ENCODE measurements at places on chromosomes 6 and 20.
A peak's percentile ranks its signal among the peaks of the same experiment; 100 is the strongest.

- no peak for DNase-seq
These were observed 2.4 kb downstream of the SIGLEC1 start for GRCh38 chr20:3710011-3710466.

- no peak for DNase-seq
These were observed 98.1 kb upstream of the TOP1 start for GRCh38 chr20:40930561-40930960.

- no peak for DNase-seq
These were observed 195.2 kb downstream of the COL19A1 start for GRCh38 chr6:70061546-70061945.

GRCh38 chr20:38751360-38751976 is 3.2 kb downstream of the ACTR5 start:
- DNase-seq, result peak; percentile 54

GRCh38 chr6:30719791-30720737 is at the start of gene TUBB:
TSS of gene TUBB (plus strand) at chr6:30720352. CDS start at chr6:30720507, 155 bp downstream.
- peak; percentile 96 for DNase-seq

- DNase-seq, result no peak
These were observed 69.3 kb downstream of the IBTK start for GRCh38 chr6:82178077-82178758.

DNA sequence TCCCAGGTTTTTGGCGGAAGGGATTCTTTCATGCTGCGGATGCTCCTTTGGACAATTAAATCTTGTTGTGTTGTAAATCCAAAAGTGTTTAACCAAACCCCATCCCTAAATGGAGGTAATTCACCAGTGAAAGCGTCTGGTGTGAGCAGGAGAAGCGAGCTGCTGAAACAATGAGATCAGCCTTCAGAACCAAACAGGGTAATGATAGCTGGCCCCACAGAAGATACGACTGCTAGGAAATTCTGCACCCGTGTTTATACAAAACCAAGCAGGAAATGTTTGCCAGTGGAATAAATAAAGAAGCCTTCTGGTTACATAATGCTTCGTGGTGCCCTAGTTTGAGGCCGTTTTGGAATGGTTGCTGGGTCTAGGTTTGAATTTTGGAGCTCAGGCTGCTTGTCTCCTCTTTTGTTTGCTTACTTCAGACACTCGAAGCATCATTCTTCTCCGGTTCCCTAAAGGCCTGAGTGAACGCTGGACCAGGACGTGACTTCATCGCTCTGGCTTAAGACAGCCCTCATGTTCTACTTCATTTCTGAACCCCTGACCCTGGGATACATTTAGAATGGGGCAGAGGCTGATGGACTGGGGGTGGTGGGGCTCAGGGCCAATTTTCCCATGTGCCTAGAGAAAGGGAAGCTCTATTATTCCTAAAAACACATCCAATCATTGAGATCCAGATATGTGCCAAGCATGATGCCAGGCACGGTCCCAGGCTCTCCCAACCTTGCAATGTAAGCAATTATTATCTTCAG is 61.6 kb upstream of the JAG1 start:
- no peak for DNase-seq

DNA sequence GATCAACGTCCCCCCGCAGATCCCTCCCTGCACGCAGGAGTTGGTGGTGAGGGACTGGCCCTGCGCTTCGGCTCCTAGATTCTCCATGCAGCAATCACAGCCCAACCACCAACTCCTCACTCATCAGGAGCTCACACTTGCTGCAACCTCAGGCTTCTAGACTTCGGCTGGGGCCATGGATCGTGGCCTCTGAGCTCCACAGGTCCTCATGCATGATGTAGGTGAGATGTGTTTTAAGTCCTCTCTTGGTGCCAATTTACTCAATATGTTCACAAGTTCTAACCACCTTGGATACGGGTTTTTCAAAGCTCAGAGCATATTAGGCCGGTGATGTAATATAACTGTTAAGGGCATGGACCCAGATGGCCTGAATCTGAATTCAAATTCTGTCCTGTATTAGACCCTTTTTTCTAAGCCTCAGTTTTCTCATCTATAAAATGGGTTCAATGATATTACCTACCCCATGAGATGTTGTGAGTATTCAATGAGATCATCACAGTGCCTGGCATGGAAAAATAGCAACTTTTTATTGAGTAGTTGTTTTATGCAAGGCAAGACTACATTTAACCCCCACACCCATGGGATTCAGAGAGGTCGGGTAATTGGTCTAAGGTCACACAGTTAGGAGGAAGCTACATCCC is 31.0 kb downstream of the SUN5 start:
- DNase-seq, result no peak

- no peak for DNase-seq
These were observed 84.7 kb downstream of the PREX1 start for GRCh38 chr20:48742912-48743680.

DNA sequence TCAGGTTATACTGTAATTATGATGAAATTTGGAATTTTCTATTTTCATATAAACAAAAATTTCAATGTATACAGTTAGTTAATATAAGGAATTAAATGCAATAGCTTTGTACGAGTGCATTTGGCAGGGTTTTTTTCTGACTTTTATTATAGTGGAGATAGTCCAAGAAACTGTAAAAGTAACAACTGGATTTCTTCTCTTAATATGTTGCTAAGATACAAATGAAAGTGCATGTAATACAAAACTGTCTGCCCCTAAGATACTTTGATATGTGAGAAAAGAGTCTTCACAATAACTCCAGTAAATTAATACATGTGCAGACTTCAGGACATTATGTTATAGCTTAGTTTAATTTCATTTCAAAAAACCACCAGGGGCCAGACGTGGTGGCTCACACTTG is 721.4 kb downstream of the CBLN4 start:
- DNase-seq, result no peak

DNA sequence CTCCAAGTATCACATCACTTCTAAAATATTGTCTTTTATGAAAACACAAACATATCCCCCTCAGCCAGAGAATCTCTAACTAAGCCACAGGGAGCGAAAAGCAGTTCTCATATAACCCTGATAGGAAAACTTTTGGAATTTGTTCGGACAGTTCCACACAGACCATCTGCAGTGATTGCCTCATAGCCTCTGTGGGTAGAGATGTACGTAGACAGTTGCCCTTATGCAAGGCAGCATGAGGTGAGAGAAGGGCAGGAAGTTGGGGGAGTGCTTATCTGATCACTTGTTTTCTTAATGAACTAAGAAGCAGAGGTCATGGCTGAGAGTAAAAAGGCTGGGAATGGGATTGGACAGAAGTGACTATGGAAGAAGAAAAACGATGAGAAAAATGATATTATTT is 39.6 kb downstream of the SLC23A2 start:
- DNase-seq, result peak; percentile 45

DNA sequence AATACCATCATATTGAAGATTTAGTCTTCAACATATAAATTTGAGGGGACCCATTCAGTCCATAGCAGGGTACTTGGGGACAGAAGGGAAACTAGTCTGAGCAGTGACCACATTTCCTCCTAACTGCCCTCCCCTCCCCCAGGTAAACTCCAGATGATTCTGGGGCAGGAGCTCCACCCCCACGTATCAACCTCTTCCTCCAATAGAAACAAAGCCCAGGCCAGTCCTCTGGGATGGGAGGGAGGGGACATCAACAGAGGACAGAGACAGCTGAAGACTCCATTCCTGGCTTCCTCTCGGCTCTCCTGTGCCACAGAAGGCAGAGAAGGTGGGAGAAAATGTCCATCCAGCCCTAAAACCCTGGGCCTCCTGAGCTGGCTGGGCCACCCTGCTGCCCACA is 85.0 kb upstream of the TOP1 start:
- no peak for DNase-seq

DNA sequence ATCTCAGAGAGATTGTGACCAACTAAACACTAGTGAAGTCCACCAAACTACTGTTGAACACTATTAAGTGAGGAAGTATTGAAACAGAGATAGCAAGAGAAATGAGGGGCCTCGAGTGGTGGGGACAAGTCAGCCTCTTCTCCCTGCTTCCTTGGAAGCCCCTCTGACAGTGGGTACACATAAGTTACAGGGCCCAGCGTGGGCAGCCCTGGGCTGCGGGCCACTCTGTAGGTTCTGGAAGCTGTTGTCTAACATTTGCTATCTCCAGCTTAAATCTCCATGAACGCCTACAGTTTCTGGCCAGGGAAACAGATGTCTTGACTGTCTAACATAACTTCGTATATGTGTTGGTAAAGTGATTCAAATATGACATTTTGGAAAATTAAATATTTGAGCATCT is 71.4 kb downstream of the KLHL32 start:
- DNase-seq, result no peak

DNA sequence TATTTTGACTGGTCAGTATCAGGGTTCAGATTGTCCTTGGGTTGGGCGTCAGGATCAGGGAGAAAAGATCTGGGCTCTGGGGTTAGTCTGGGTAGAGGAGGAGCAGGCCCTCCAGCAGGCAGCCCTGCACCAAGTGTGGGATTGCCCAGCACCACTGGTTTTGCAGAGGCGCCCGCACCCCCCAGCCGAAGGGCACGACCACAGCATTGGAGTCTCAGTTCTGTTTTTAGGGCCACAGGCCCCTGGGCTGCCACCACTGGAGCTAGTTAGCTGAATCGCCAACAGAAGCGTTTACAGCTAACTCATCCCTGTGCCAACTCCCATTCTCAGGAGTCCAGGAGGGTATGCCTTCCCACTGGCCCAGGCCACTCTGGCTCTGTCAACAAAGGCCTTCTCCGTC is 84.2 kb downstream of the TCP11 start:
- DNase-seq, result no peak

- DNase-seq, result no peak
These were observed 100.9 kb upstream of the PRDM1 start for GRCh38 chr6:105985098-105985815.

DNA sequence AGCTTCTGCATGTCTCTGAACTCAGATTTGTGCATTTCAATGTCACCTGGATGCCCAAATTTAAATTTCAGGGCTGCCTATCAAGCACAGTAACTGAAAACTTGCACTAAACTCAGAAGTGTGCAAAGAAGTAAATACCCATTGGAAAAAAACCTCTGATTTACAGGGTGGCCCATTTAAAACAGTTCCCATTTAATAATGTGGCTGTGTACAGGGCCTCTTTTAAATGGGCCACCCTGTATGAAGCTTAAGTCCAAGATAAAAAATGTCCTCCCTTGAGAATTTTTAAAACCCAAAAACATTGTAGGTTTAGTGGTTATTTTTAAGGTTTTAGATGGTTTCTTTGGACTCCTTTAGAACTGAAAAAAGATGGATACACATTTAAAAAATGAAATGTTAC is 202.1 kb upstream of the RUNX2 start:
- no peak for DNase-seq

- no peak for DNase-seq
These were observed 93.5 kb downstream of the DTNBP1 start for GRCh38 chr6:15569035-15569995.

GRCh38 chr6:113461153-113461932 is 395.8 kb upstream of the MARCKS start:
- DNase-seq, result no peak

DNA sequence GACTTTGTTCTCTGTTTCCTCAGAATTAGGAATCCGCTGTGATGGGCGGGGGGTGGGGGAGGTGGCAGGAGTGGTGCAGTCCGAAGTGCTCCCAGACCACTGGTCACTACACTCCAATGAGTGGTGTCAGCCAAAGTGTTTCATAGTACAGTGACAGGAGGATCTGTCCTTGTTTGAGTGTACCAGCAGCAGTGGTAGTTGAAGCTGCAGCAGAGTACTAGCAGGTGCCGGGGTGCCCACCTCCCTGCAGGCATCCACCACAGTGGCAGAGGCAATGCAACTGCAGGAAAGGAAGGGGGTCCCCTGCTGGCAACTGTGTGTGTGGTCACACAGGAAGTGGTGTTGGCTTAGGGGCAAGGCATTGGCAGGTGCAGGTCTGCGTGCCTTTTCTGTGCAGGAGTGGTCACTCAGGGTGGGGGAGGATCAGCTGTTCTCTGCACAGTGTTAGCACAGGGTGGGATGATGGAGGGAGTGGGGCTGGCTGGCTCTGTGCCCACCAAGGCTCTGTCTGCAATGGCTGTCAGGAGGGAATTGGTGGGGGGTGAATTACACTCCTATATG is 9.7 kb downstream of the HLA-DOB start:
- DNase-seq, result no peak

DNA sequence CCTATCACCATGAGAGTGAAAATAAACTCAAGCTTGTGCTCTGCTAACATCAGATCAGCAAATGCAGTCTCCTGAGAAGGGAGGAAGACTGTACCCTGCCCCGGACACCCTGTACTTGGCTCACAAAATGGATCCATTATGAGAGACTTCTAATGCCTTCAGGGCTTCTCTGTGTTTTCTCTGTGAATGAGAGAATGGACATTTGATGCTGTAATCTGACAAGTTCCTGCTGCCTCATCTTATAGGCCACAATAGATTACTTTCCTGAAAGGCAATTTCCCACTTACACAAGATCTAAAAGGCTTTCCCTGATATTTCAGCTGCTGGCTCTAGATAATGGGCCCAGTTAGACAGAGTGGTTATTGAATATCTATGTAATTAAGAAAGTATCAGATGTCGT is 117.2 kb downstream of the OTOR start:
- no peak for DNase-seq

GRCh38 chr6:156013155-156013554 is 557.5 kb upstream of the NOX3 start:
- no peak for DNase-seq

GRCh38 chr20:49811825-49812506 is 662 bp upstream of the SLC9A8 start:
- no peak for DNase-seq

DNA sequence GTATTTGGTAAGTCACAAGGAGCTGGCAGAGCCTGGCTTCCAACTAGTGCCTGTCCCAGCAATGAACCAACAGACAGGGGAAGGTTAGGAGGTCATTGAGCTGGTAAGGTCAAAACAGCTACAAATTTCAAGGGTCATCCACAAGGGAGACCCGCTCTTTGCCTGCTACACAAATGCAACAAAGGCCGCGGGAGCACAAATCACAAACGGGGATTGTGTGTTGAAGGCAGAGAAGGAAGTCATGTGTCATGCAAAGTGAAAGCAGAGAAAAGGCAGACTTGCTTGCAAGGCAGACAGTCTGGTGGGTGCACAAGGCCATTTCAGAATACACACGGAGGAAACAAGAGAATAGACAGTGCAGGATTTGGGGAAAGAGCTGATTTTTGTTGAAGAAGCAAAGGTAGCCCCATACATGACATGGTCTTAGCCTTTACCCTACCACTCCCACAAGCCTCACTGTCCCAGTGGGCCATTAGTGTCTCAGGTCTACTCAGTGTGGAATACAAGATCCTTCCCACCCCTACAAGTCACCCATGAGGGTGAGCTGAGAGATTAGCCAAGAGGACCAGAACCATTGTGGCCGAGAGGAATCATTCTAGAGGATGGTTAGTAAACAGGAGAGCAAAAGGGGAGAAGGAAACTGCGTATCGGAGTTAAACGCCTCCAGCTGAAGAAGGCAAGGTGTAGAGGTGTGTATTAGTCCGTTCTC is 18.1 kb upstream of the SAMHD1 start:
- DNase-seq, result peak; percentile 24

DNA sequence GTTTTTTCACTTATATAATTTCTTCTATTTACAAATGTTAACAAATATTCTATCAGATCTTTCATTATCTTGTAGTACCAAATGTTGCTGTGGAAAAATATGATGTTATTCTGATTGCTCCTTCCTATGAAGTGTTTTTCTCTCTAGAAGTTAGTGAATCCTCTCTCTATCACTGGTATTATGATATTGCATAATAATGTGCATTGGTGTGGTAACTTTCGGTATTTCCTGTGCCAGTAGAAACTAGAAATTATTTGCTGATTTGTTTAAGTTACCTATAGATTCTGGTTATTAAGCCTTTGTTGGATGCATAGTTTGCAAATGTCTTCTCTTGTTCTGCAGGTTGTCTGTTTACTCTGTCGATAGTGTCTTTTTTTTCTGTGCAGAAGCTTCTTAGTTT is 342.5 kb downstream of the CENPW start:
- no peak for DNase-seq

- DNase-seq, result no peak
These were observed 48.6 kb downstream of the TOX2 start for GRCh38 chr20:43963233-43963632.

Data from CD4-positive, alpha-beta T cell treated with Interleukin-1 beta for 1 hour (primary cell).